ENCODE measurements at places on chromosomes 1 and 21.
A peak's percentile ranks its signal among the peaks of the same experiment; 100 is the strongest.

GRCh38 chr1:19819701-19820100 lies 4.6 kb upstream of the RNF186 start:
- DNase-seq = no peak

DNA sequence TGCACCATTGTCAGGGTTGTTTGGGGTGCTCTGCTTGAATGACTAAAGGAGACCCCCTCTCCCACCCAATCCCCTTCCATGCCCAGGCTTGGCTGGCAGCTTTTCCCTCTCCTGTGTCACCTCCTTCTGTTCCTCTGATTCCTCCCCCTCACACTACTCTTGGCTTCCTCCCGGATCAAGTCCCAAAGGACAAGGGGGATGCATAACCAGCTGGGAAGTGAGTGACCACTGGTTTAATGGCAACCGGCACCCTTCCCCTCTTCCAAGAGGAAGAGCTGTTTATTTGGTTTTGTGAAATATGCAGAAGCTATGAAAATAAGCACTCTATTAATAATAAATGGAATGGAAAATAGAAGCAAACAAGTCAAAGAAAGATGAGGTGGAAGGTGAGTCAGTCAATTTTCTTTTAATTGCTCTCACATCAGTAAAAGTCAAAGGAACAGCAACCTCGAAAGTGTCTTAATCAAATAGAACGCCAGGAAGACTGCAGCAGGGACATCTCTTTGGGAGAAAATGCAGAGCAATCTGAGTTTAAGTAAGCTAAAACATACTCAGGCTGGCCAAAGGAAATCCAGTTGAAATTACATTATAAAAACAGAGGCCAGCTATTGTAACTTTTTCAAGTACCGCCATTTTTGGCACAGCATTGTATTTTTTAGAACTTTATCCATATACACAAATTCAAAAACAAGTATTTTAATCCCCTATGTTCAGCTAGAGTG lies 322.5 kb downstream of the SIPA1L2 start:
- no peak for DNase-seq

- DNase-seq = no peak
Measured at GRCh38 chr1:242813490-242814091, 289.1 kb upstream of the PLD5 start.

DNA sequence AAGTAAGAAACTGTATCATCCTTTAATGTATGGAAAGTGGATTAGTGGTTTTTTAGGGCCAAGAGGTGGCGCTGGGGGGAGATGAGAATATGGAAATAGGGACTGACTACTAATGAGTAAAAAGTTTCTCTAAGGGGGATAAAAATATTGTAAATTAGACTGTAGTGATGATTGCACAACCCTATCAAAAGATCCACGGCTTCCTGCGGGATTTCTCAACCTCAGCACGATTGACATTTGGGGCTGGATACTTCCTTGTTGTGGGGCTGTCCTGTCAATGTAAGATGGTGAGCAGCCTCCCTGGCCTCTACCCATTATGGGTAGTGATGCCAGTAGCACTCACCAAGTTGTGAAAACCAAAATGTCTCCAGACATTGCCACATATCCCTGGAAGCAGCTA lies 36.0 kb upstream of the PRDM2 start:
- peak; percentile 3 for DNase-seq

GRCh38 chr1:238364214-238364892 lies 473.6 kb upstream of the ZP4 start:
- no peak for DNase-seq

DNA sequence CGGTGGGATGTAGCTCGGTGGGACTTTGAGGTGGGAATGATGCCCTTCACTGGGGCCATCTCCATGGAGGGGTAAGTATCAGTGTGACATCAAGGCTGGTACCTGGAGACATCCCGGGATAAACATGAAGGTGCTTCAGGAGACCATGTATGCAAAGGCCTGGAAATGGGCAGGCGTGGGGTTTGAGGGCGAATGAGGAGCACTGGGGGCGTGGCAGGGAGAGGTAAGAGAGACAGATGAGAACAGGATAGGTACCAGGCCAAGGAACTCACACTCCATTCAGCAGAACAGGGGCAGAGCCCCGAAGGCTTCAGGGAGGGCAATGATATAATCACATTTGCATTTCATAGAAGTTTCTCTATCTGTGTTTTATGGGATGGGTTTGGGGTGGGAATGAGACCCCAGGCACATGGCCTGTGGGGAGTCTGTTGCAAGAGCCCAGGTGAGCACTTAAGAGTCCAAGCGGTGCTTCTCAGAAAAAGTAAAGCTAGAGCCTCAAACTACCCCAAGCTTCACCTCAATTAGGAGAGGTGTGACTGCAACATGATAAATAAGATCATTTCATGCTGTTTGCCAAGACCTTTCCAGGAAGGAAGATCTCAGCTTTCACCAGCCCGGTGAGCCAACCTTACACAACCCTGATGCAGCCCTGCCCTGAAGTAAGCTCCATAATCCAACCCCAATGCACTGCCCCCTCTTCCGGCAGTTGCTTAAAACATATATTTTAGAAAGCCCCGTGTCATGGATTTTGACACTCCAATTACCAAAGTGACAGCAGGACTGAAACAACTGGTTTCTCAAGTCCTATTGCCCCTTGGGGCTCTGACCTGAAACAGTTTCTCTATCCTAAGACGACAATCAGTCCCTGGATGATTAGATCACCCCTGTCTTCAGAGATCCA lies 7.4 kb downstream of the S100A9 start:
- DNase-seq = no peak

- DNase-seq = no peak
Measured at GRCh38 chr1:198363625-198364151, 176.8 kb downstream of the ATP6V1G3 start.

- DNase-seq = no peak
Measured at GRCh38 chr1:207918581-207918980, 7.7 kb upstream of the CD34 start.

GRCh38 chr21:41897047-41897669 lies 18.0 kb upstream of the PRDM15 start:
- DNase-seq = no peak

- DNase-seq = peak; percentile 47
Measured at GRCh38 chr1:41639332-41639936, 155.0 kb upstream of the EDN2 start.

DNA sequence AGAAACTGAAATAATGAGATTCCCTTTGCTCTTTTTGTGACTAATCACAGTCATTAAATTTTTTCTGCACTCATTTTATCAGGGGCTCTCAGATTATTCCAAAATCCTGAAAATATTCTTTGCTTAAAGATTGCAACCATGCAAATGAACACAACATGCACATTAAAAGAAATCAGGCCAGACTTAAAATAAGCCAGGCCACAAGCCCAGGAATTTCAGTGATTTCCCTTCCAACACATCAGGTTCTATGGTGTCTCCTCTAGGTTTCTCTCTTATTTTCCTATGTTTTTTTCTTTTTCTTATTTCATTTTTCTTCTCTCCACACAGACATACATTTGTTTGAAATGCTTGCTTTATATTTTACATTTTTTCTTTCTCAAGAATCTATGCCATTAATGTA lies 65.3 kb downstream of the NIBAN1 start:
- DNase-seq = no peak

- DNase-seq = no peak
Measured at GRCh38 chr1:6771441-6771769, 13.8 kb upstream of the CAMTA1 start.

DNA sequence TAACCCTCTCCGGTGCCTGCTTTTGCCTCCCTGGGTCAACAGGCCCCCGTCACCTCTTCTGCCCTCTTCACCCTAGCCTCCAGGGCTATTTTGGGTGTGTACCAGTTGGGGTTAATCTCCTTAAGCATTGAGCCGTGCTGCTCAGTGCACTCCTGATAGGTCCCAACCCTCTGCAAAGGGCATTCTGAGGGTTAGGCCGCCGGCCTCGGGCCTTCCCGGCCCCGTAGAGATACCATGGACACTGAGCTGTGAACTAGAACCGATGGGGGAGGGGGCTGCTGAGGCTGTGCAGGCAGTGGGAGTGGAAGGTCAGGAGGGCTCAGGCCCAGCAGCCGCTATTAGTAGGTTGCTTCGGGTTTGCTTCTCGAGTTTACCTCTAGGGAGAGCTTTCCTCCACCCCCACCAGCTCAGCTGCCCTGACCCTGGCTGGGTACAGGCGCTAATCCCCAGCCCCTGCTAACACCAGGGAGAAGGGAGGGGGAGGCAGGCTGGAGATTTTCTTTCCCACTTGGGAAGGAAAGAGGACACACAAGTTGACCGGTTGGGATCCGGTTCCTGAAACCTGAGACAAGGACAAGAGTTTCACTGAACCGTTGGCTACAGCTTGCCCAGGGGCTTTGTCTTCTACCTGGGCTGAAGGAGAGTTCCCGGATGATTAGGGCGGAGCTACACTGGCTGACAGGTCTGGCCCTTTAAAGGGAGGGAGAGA lies 4.8 kb downstream of the LMOD1 start:
- DNase-seq = no peak

- no peak for DNase-seq
Measured at GRCh38 chr1:22489823-22490222, 38.2 kb downstream of the ZBTB40 start.

DNA sequence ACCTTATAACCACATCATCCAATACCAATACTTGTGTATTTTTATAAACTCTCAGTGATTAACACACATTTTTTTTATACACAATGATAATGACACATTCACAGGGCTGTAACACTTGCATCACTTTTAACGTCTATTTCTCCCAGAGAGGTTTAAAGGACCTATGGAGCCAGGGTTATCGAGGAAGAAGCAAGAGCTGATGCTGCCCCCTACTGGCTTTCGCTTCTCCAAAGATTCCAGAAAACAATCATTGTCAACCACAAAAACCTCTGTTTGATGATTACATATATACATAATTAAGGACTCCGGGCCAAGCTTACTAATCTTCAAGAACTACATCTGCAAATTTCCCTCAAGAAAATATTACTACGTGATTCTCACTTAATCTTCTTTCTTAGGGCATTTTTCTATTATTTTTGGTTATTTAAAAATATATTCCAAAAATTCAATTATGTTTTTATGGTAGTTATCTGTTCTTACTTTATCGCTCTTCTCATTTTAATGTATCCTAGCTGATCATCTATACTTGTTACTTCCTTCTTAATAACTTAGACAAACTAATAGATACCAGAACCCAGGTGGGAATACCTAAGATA lies 214.5 kb downstream of the VAV3 start:
- DNase-seq = peak; percentile 55

DNA sequence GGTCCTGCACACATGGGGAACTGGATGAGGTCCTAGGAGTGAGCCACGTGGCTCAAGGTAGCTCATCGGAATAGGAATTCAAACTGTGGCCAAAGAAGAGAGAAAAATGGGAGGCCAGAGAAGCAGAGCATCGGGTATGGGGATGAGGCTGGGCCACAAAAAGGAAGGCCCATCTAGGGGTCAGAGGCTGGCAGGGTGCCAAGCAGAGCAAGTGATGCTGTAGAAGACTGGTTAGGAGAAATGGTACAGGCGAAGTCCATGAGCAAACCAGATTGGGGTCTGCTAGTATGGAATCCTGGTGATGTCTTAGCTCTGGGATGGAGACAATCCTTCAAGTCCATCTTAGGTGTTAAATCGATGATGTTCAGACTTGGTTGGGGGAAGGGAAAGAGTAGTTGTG lies 68.0 kb downstream of the TEX35 start:
- DNase-seq = no peak

DNA sequence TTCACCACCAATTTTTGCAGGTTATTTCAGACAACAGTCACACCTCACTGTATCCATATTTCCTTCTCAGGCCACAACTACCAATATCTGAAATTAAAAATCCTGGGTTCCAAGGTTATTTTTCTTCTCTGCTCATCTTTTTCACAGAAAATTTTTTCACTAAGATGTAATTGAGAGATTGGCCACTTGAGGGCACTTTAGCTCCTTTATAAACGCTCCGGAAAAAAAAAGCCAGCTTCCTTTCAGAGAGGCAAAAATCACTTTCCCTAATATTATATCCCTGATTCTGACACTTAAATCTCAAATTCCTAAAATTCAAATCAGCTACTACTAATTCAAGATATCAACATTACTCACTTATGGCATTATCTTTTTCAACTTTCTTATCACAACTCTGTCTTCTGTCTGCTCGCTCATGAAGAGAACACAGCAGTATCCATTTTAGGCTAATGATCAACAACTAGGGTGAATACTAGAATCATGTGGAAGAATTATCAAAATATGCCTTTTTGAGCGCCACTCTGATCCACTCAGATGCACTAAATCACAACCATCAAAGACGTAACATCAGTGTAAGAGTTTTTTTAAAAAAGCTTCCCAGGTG lies 101.4 kb upstream of the RGS1 start:
- peak; percentile 54 for DNase-seq

GRCh38 chr1:183952101-183952500 lies 85.4 kb downstream of the COLGALT2 start:
- no peak for DNase-seq

GRCh38 chr1:59804301-59804700 lies 10.4 kb upstream of the HOOK1 start:
- no peak for DNase-seq

- no peak for DNase-seq
Measured at GRCh38 chr1:248822148-248823032, 3.3 kb downstream of the SH3BP5L start.

DNA sequence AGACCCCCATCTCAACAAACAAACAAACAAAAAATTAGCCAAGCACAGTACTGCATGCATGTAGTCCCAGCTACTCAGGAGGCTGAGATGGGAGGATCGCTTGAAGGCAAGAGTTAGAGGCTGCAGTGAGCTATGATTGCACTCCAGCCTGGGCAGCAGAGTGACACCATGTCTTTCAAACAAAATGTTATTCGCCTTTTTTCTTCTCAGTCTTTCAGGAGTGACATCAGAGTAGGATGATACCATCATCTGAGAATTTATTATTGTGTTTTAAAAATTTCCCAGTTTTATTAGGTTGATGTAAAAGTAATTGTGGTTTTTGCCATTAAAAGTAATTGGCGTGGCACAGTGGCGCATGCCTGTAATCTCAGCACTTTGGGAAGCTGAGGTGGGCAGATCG lies 10.8 kb downstream of the PARK7 start:
- no peak for DNase-seq

DNA sequence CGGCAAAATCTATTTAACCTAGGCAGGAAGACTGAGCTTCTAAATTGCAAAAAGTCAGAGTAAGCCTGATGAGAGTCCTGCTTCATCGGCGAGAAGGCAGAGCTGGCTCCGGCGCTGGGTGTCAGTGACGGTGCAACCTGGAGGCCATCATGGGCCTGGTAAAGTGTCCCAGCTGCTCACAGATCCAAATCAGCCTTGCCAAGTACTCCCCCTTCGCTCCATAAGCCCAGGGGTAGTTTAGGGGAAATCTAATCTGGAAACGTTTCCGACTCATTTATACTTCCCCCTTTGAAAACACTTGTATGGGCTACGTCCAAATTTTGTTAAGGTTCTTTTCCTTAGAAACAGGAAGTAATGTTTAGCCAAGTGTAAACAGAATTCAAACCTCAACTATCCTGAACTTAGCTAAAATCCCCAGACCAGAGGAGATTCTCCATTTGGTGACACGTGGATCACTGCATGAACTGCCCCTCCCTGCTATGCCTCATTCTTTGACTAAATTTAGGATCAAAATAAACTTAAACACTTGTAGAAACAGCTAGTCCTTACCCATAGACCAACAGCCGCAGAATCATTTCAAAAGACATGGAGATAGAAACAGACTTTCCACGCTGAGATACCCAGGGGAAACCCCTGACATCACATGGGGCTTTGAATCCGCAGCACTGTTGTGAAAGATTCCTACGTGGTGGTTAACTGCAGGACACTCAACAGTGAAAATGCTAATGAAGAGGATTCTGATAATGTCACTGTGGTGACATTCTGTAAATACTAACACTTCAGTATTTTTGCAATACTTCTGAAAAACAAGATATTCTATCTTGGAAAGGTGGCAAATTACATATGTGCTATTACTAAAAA lies 172.7 kb downstream of the TGFBR3 start:
- peak; percentile 83 for DNase-seq

GRCh38 chr1:37137601-37138000 lies 103.3 kb upstream of the GRIK3 start:
- no peak for DNase-seq
